Stimulated activated CD4-positive, alpha-beta T cell treated with anti-CD3 and anti-CD28 coated beads, TNF-alpha, amount 100 ng/mL, for 1 hour (primary cell): ENCODE measurements at places on chromosomes 7 and 10.

DNA sequence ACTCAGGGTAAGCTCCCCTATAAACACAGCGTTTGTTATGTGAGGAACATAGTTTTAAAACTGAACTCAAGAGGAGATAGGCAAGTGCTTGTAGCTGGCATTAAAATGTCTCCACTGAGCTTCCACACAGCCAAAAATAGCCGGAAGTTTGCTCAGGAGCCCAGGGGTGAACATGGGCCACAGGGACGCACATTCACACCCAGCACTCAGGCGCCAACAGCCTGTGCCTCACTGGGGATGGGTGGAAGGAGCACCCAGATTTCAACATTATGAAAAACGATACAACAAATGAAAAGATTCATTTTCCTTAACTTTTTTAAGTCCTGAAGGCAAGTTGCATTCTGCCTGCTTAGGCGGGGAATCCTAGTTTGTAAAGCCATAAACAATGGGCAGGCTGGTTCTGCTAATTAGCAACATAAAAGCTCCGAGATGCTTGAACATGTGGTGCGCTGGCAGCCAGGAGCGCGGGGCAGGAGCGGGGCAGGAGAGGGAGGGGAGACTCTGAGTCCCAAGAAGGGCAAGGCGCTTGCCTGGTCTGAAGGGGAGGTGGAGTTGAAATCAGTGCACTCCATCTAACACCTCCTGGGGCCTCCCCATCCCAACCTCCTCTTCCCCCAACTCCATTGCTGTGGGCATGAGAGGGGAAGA is 235.9 kb downstream of the COBL start:
- DNase-seq: no peak

GRCh38 chr7:125147047-125147446 is 217.4 kb upstream of the POT1 start:
- no peak for DNase-seq

- no peak for DNase-seq
These were observed 108.6 kb downstream of the SEMA3A start for GRCh38 chr7:84085998-84086397.

GRCh38 chr10:88116971-88117626 is 253.7 kb downstream of the PTEN start:
- DNase-seq: no peak

GRCh38 chr10:37712489-37713131 is 144.8 kb downstream of the ZNF248 start:
- DNase-seq: no peak

DNA sequence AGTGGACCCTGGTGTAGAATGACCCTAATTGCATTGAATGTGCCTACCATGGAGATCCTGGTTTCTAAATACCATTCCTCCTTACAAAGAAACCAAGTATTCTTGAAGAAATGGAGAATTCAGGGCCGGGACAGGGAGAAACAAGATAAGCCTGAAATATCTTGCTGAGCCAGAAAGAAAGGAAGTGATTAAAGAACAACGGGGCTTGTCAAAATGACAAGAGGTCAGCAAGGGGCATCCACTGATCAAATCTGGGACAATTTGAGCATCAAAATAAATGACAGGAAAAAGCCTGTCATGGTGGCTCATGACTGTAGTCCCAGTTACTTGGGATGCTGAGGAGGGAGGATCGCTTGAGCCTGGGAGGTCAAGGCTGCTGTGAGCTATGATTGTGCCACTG is 8.1 kb downstream of the ABHD11 start:
- no peak for DNase-seq

- no peak for DNase-seq
These were observed 47.8 kb upstream of the PPP2R2D start for GRCh38 chr10:131852823-131853609.

DNA sequence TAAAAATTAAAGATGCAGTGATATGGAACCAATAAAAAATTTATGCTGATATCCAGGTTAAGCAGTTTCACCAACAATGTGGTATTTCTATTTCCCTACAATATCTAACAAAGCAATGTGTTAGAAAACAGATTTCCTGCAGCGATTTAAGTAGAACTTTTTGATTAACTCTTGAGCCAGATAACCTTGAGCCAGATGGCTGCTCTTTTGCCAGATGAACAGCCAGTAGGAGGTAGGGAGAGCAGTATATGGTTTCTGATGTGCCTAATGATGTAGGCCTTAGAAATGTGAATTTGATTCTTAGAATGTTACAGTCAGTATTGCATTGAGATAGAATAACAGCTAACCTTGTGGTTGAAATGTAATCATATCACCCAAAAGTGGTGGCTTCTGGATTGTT is 31.1 kb downstream of the STAMBPL1 start:
- no peak for DNase-seq

DNA sequence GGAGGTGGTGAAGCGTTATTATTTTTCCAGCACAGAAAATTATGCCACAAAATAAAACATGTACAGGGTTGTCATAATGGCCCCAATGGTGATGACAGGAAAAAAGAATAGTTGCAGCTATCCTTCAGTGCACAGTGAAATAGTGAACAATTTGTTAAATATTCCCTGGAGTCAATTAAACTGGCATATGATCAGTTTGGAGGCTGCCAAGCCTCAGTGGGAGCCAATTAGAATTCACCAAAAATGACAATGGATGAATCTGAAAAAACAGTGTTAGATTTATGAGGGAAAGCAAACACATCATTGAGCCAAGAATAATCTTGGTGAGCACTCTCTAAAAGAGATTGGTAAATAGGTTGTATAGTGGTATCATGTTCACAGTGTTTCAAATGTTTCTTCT is 146.3 kb downstream of the OTUD1 start:
- DNase-seq: no peak

GRCh38 chr7:9502269-9502668 is 1068.9 kb downstream of the NXPH1 start:
- no peak for DNase-seq
